ENCODE measurements at places on chromosomes 1 and 21. TPM values are rescaled to one million over a fixed set of nuclear protein-coding genes. Genes with fewer than 3 reads are reported as not detected.

DNA sequence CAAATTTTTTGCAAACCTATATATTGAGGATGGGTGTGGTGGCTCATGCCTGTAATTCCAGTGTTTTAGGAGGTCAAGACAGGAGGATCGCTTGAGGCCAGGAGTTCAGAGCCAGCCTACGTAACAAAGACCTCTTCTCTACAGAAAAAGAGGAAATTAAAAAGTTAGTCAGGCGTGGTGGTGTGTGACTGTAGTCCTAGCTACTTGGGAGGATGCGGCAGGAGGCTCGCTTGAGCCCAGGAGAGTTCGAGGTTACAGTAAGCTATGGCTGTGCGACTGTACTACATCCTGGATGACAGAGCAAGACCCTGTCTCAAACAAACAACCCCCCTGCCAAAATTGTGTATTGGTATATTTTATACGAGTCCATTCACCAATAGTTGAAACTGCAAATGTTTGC, 589.7 kb downstream of the DPYD start:
- no peak for DNase-seq

PTGER3 gene
- polyA plus RNA-seq: 3.2 TPM

GRCh38 chr1:219480011-219480410, 132.9 kb downstream of the ZC3H11B start:
- no peak for DNase-seq

- no peak for DNase-seq
Observed at GRCh38 chr1:113292603-113293255, 97.6 kb upstream of the MAGI3 start.

DNA sequence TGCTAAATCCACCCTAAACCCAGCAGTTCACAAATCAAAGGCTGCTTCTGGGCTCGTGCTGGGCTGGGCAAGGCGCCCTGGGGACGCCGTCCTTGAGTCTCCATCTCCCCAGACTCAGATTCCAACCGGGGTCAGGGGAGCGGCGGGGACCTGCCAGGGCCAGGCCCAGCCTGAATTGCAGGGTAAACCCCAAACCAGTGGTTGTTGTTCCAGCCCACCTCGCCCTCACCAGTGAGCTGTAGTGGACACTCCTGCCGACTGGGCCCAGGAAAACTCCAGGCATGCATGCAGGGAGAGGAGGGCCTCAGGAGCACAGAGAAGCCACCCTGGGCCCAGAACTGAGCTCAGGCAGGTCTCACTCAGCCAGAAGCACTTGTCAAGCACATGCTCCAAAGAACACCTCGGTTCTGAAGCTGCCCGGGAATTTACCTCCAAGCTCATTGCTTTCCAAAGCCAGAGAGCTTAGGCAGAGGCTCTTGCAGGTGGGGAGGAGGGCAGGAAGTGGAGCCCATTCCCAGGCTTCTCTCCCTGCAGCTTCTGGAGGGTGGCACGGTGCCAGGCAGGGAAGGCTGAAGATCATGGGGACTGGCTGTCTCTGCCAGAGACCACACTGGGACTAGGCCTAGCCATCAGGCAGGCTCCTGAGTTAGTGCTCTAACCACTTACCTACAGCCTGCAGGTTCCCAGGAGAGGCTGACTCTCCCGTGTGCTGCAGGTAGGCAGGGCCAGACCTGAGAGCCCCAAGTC, 437.0 kb downstream of the MATN1 start:
- DNase-seq: no peak

DNA sequence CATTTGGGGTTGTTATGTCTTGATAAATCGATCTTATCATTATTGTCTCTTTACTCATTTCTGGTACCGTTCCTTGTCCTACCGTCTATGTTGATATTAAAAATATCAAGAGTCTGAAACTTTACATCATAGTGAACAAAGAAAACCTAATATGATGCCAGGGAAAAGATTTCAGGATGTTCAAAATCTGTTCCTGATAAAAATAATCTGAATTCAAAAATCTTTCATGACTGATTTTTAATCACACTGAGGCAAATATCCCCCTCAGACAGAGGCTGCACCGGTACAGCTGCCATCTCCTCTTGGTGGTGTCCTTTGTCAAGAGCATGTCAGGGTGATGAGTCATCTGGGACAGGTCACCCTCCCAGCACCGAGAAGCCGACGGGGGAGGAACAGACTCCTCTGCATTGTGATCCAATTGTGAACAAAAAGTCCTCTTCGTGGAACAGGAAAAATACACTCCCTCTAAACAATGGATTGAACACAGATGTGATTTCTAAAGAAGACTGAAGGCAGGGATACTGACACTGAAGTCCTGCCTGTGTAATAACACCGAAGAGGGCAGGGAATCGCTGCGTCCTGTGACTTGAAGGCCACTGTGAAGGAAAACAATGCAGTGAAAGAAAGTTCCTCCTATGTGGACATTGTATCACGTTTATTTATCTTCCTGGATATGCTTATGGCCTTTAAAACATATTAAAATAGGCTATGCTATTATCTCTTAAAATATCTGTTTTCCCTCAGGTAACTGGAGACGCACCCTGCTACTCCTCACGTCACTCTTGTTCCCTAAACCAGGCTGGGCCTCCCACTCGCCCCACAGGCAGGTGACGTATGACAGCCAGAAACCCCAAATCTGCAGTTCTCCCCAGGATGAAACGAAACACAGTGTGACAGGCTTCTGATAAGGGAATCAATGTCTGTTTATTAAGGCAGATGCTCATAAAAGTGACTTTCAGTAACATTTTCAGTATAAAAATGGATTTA, 4.3 kb upstream of the SPATC1L start:
- no peak for DNase-seq

ANP32E gene
- 7.1 TPM for polyA plus RNA-seq

LCE3D gene
- polyA plus RNA-seq: not detected

DNA sequence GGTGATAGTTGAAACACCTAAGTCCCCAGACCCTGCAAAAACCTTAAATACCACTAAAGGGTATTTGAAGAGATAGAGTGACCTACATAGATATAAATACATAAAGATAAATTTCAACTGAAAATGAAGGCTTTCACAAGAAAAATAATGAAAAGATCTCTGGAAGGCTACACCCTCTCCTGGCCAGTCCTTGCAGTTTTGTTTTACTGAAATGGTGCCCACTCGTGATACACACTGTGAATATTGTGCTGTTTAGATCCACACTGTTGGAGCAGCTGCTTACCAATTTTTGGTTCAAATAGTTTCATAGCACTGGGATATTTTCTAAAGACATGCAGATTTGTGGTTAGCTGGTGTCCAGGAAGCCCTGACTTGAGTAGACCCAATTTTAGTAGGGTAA, 31.5 kb upstream of the RNF187 start:
- DNase-seq: no peak

- no peak for DNase-seq
Observed at GRCh38 chr1:235006132-235006721, 122.4 kb downstream of the TOMM20 start.

DNA sequence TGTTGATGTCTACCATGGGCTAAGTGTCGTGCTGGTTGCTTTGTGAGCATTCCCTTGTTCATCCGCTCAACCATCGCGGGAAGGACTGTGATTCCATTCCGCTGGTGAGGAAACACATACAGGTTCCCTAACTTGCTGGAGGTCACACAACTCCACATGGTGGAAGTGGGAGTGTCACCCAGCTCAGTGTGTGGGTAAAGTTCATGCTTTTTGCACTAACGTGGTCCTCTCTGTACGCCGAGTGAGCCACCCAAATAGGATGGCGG, 4.0 kb upstream of the CLDN19 start:
- no peak for DNase-seq

LRRC39 gene
- polyA plus RNA-seq: 1.5 TPM

WDR26 gene
- polyA plus RNA-seq: 20.5 TPM

DCST1 gene
- polyA plus RNA-seq: not detected

DNA sequence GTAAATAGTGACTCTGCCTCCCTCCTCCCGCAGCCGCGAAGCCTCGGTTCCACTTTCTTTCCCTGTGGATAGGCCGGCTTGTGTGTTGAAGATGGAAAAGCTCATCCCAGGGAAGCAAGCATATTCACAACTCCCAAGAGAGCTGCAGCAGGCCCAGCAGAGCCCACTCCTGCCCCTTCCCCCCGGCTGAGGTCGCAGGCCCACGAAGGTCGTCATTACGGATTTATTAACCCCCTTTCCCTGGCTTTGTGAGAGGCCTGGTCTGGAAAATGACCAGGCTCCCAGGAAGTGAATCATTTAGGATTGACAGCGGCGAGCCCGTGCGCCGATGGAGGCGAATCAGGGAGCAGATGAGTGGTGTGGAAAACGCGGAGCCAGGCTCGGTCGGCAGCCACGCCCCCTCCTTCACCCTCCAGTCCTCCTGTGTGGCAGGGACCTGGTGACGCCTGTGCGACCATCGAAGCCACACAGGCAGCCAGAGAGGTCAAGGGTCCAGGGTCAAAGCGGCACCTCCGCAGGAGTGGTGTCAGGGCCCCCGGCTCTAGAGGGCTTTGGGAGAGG, 93.4 kb downstream of the PRDM16 start:
- no peak for DNase-seq

DNA sequence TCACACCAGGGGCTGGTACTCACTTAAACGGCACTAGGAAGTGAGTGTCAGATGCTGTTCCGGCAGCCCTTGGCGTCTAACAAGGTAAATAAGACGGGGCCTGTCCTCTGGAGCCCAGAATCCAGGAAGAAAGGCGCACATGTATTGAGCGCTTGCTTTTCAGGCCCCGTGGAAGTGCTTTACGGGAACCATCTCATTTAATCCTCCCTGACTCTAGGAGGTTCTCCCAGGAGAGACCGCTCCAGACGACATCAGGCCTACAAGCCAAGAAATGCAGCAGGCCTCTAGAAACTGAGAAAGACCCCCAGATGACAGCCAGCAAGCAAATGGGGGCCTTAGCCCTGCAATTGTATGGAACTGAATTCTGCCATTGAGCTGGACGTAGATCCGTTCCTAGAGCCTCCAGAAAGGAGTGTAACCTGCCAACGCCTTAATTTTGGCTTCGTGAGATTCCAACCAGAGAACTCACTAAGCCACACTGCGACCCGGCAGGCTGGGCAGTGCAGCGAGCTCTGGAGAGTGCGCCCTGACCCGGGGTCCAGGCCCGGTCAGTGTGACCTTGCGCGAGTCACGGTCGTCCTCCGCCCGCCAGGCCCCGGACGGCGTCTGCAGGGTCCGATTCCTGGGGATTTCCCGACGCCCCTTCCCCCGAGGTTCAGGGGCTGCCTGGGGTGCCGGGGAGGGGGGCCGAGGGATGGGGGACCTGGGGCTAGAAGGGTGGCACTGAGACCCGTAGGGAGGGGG, 532 bp upstream of the MANEAL start:
- DNase-seq: no peak

DNA sequence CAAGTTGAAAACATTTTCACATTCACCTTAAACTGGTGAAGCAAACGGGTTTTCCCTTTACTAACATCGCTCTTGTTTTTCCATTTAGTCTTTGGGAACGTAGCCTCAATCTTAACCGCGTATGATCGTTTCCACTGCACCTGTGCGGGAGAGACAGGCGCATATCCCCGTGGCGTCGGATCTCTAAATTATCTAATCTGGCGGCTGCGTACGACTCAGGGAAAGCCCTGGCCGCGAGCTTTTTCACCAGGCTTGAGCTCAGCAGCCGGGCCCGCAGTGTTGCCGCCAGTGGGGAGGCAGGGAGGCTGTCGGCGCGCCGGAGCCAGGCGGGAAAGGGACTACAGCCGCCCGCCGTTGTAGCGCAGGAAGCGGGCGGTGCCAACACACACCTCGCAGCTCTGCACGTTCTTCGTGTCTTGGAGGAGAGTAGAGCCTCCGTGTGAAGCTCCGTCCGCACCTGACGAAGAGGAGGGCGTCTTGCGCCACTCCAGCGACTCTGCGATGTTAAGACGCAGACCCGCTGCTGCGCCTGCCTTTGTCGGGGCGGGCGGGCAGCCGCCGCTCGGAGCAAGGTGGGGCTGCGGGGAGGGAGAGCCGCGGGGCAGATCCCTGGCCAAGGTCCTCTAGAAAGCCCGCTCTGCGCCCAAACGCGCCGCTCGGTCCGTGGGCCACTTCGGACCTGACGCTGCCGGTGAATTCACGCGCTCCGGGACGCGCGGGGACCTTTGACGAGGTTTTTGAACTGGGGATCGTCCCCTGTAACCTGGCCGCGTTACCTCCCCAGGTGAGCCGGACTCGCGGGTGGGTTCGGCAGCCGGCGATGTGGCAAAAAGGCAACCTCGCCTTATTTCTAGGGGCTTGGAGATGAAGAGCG, 18.5 kb upstream of the TBX15 start:
- no peak for DNase-seq

DNA sequence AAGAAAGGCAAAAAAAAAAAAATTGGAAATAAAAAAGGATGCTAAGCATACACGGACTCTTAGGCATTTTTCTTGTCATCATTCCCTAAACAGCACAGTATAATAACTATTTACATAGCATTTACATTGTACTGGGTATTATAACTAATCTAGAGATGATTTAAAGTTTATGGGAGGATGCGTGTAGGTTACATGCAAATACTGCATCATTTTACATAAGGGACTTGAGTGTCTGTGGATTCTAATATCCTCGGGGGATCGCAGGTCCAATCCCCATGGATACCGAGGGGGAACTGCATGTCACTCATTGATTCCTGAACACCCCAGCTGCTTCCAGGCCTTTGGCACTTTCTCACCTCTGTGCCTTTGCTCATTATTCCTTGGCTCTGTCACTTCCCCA, 57.8 kb upstream of the SIPA1L2 start:
- no peak for DNase-seq

DNA sequence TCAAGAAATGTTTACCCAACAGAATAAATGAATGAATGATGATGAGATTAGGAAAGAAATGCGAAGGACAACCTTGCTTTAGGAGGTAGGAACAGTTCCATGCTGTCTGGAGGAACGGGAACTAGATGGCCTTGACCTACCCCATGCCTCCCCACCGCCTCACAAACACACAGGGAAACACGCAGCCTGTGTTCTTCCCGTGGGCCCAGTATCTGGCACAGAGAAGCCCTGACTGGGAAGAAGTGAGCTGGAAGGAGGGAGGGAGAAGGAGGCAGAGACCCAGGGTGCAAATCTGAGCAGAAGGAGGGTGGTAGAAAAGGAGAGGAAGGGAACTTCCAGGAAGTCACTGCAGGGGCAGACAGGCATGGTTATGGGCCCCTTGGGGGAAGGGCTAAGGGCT, 3.5 kb upstream of the ADORA1 start:
- no peak for DNase-seq

- no peak for DNase-seq
Observed at GRCh38 chr1:68976916-68977610, 480.2 kb upstream of the DEPDC1 start.

DNA sequence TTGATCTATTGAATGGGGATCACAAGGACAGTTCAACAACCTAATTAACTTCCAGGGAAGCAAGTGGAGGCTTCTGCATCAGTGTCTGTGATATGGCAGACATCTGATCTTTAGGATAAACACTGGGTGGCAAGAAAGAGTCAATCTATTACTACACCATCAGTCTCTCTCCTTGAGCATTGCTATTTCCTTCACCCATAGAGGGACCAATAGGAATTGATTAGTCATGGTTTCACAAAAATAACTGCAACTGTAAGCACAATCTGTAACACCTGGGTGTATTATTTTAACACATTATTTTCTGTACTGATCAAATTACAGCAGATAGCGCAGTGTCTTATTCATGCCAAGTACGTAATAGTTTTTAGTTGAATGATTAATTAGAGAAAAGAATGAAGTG, 50.3 kb downstream of the USP24 start:
- no peak for DNase-seq

- DNase-seq: no peak
Observed at GRCh38 chr1:44030605-44031251, 534 bp downstream of the SLC6A9 start.

- DNase-seq: no peak
Observed at GRCh38 chr1:6775261-6776043, 9.8 kb upstream of the CAMTA1 start.

- DNase-seq: peak; percentile 76
Observed at GRCh38 chr1:15584489-15585363, at the start of gene AGMAT. TSS of gene AGMAT (minus strand) at chr1:15585051. CDS start at chr1:15584967, 84 bp downstream.

SLC22A15 gene
- 4.0 TPM for polyA plus RNA-seq
